ENCODE measurements at places on chromosomes 2 and 18.

DNA sequence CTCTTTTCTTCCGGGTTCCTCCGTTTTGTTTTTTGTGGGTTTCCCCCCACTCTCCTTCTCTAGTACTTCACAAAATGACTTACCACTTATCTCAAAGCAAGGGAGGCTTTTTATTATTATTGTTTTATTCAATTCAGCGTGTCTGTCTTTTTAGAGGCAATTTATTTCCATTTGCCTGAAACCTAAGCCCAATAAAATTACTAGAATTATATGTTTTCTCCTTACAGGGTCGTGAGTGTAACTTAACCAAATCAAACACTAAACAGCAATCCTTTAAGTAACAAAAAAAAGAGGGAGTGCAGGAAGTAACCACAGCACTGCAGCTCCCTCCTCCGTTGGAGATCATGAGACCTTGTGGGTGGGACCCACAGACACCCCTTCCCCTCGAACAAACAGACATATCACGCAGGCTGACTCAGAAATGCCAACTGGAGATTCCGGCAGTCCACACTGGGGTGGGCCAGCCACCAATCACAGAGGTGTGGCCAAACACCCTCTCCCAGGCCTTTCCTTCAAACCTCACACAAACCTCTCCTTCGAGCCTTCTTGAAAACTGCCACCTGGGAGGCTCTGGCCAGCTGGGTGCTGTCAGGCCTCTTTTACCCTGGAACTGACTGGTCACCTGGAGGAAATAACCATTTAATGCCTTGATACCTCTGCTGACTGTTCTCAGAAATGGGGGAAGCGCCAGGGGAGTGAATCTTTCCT lies 207.1 kb upstream of the SMAD2 start:
- DNase-seq: no peak

- no peak for DNase-seq
These were observed 62.8 kb upstream of the SLC38A11 start for GRCh38 chr2:165017966-165018596.

DNA sequence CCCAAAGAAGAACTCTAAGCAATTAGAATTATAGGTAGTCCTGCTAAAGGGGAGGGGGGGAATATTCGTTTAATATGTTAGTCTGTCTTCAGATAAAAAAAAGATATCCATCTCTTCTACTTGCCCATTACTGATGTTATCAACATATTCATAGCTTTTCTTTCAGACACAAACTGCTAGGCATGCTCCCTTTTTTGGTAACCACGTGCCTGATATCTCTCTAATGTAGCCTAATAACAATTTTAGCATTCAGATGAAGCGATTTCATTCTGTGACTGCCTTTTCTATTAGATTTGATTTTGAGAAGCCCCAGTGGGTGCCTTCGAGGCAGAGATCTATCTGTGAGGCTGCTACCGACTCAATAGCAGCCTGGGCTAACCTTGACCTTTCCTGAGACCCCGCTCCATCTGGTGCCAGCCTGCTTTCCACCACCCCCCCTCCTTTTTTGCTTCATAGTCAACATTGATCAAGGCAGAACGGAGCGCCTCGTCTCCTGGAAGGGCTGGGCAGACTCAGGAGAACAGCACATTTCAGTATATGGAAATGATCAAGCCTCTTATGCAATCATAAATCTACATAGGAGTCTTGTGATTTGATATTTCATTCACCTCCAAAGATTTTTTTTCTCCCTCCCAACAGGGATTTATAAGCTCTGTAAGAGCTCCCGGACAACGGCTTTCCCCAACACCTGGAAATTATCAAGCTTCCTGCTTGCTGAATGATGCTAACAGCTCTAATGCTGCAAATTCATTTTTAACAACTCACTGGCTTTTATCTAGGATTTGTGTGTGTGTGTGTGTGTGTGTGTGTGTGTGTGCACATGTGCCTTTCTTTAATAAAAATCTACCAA lies 14.7 kb upstream of the BCL11A start:
- no peak for DNase-seq

- DNase-seq: no peak
These were observed 8.9 kb downstream of the ANKAR start for GRCh38 chr2:189683348-189683747.

DNA sequence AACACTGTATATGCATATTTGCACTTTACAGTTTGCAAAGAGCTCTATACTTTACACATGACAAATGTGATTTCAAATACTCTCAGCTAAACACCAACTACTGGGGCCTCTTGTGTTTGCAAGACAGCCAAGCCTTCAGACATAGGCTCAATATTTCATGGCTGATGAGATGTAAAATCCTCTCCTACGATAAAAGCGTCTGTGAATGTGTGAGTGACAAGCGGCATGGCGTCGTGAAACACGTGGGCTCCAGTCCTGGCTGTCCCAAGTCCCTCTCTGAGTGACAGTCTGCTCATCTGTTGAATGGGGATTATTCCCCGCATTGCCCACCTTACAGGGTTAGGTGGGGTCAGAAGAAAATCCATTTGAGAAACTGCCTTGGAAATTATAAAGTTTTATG lies 489.8 kb downstream of the RNF144A start:
- no peak for DNase-seq

GRCh38 chr2:158677542-158677941 lies 117.6 kb upstream of the DAPL1 start:
- DNase-seq: no peak

Data from activated CD8-positive, alpha-beta memory T cell treated with anti-CD3 and anti-CD28 coated beads for 4 hours (primary cell).